ENCODE measurements at places on chromosomes 16 and 17.

- no peak for DNase-seq
Observed at GRCh38 chr17:22454070-22454999, 762.0 kb downstream of the KCNJ18 start.

DNA sequence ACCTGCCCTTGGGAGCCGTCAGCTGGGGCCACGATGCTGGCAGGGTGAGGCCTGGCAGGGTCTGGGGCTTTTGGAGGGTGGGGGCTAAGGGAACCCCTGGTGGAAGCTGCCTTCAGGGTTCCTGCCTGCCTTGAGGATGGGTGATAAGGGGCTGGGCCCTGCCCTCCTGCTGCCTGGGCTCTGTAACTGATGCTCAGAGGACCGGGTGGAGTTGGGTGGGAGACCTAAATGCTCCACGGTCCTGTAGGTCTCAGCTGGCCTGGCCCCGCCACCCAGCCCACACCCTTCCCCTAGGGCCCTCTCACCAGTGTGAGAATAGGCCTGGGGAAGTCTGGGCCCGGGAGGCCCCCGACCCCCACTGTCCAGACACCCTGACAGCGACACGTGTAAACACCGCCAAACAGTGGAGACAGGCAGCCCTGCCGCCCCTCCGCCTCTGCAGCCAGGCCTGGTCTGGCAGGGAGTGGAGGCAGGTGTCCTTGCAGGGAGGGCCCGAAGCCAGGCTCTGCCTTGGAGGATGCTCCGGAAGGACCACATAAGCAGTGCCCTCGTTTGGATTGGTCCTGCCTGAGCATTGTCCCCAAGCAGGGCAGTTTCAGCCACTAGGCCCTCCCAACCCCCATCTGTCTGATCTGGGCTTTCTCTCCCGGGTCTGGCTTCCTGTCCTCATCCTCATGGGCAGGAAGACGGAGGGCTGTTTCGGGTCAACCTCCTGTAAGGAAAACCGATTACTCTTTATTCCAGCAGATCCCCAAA is 6.5 kb upstream of the BAHCC1 start:
- peak; percentile 80 for DNase-seq

DNA sequence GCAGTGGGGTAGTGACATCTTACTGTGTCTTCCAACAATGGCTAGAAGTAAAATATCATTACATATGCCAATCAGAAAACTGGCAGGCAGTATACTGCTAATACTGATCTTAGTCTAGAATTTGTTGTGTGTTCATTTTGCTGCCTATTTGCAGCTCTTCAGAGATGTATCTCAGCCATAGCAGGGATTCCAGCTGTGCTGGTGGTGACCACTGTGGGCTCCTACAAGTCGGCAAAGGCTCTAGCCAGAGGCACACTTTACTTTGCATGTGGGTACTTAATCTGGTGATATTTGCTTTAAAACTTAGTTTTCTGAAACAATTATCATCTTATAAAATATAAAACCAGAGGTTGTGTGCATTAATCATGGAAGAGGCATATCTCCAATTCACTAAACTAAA is 70.0 kb downstream of the TMC6 start:
- DNase-seq = no peak

DNA sequence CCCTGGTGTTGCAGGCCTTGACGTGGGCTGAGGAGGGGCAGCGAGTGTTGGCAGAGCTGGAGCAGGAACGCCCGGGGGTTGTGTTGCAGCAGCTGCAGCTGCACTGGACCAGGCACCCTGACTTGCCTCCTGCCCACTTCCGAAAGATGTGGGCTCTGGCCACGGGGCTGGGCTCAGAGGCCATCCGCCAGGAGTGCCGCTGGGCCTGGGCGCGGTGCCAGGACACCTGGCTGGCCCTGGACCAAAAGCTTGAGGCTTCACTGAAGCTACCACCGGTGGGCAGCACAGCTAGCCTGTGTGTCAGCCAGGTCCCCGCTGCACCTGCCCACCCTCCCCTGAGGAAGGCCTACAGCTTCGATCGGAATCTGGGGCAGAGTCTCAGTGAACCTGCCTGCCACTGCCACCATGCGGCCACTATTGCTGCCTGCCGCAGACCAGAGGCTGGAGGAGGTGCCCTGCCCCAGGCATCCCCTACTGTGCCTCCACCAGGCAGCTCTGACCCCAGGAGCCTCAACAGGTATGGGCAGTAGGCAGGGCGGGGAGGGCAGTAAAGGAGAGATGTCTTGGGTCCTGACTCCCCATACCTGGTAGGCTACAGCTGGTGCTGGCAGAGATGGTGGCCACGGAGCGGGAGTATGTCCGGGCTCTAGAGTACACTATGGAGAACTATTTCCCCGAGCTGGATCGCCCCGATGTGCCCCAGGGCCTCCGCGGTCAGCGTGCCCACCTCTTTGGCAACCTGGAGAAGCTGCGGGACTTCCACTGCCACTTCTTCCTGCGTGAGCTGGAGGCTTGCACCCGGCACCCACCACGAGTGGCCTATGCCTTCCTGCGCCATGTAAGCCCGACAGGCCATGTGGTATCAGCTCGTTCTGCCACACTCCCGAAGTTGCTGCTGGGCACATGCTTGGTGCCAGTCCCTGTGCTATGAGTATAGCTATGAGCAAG is 5.6 kb downstream of the PLEKHG4 start:
- DNase-seq = peak; percentile 82

GRCh38 chr17:72512649-72513556 is 392.1 kb downstream of the SOX9 start:
- DNase-seq = no peak

- peak; percentile 62 for DNase-seq
Observed at GRCh38 chr17:49434821-49435670, 20.4 kb upstream of the PHB1 start.

GRCh38 chr16:2829501-2830354 is at the start of gene ZG16B:
Gene ZG16B (plus strand): TSS chr16:2830303. CDS start chr16:2830442, 139 bp downstream.
- no peak for DNase-seq

- peak; percentile 30 for DNase-seq
Observed at GRCh38 chr16:81158964-81159363, 62.8 kb upstream of the GCSH start.

DNA sequence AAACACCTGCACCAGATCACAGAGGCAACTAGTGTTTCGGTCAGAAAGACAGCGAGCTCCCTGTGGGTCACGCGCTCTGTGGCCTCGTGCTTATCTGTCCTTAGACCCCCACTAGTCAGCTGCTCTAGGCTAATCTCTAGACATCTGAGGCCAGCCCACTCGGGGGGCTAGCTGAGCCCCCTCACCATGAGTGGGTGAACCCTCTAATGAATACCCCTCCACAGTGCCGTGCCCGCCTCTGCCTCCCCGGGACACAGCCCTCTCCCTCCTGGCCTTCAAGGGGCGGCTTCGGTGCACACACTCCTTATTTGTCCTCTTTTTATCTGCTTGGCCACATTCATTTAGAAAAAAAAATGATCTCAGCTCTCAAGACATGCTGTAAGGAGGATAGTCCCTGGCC is 320.1 kb downstream of the C16orf95 start:
- no peak for DNase-seq

DNA sequence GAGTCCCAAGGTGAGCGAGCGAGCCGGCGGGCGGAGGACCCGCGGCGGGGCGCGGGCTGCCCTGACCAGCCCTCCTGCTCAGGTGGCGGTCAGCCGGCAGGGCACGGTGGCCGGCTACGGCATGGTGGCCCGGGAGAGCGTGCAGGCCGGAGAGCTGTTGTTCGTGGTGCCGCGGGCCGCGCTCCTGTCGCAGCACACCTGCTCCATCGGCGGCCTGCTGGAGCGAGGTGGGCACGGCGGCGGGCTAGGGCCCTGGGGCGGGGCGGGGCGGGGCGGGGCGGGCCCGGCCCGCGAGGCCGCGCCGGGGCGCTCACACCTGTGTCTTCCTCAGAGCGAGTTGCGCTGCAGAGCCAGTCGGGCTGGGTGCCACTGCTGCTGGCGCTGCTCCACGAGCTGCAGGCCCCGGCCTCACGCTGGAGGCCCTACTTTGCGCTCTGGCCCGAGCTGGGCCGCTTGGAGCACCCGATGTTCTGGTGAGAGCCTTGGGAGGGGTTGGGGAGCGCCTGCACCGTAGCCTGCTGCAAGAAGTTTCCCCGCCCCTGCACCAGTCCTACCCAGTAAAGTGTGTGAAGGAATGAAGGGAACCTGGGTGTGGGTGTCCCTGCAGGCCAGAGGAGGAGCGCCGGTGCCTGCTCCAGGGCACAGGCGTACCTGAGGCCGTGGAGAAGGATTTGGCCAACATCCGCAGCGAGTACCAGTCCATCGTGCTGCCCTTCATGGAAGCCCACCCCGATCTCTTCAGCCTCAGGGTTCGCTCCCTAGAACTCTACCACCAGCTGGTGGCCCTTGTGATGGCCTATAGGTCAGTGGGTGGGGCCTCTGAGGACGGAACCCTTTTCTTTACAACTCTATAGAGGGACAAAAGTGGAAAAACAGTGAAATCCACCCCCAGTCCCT is 802 bp downstream of the SETD6 start:
- peak; percentile 66 for DNase-seq

DNA sequence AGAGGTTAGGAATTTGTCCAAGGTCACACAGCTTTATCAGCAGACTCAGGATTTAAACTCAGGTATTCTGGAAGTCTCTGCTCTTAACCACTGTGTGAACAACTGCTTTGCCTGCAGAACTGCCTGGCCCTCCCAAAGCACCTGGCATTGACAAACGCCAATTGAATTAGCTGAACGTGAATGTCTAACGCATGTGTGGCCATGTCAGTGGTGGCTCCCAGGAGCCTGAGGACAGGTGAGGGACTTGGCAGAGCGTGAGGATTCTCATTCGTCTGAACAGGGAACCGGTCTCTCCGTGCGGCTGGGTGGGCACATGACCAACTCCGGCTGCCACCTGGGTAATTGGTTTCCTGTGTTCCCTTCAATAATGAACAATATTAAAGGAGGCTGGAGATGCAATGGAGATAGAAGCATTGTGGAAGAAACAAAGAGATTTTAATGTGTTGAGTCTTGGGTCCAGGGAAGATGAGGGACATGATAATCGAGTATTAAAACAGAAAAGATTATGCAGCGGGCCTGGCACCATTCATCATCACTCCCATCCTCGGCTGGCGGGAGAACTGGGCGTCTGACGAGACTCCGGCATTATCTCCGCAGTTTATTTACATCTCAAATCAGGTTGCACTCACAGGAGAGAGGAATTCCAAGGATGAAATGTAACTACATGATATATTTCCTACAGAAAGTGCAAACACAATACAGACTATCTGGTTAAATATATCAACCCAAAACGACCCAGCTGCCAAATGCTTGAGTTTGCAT is 113.5 kb downstream of the NPIPB5 start:
- no peak for DNase-seq

- DNase-seq = no peak
Observed at GRCh38 chr17:51434434-51435170, 174.3 kb downstream of the UTP18 start.

DNA sequence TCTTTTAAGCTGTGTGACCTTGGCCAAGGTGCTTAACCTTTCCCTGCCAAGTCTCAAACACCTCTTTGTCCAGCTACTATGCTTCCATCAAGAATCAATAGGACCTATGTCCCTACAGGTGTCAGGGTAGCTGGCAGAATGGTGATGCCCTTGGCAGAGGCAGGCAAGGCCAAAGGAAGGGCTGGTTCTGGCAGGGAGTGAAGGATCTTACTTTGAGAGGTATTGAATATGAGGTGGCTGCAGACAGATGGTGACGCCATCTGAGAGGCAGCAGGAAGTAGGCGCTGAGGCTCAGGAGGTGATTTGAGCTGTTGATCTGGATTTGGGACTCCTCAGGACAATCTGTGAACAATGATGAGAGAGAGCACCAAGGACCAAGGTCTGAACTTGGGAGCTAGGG is 12.5 kb downstream of the ABCC3 start:
- DNase-seq = no peak

DNA sequence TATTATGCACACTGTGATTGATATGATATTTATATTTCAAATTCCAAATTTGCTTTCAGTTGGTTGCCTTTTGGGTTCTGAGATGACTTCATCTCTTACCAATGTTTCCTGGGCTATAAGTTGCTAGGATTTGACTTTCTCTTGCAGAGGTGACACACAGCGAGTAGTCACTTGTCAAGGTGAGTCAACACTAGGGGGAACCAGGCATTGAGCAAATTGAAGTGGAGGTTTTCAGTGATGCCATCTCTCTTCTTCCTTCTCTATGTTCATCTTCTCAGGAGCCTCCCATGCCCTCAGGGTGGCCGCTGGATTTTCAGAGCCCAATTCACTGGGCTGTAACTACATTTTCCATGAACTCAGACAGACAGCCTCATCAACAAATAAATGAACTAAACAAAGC is 6.0 kb upstream of the CPD start:
- no peak for DNase-seq

- peak; percentile 55 for DNase-seq
Observed at GRCh38 chr16:13168091-13168572, 266.7 kb downstream of the SHISA9 start.

- DNase-seq = no peak
Observed at GRCh38 chr16:79982361-79982760, 381.8 kb upstream of the MAF start.

- DNase-seq = no peak
Observed at GRCh38 chr17:82944990-82945389, 105.2 kb upstream of the ZNF750 start.

GRCh38 chr16:89350701-89351380 is 133.3 kb downstream of the ZNF778 start:
- DNase-seq = no peak

- DNase-seq = no peak
Observed at GRCh38 chr17:20046629-20047028, 37.5 kb downstream of the SPECC1 start.

- no peak for DNase-seq
Observed at GRCh38 chr17:77819497-77819896, 139.0 kb upstream of the TNRC6C start.

- no peak for DNase-seq
Observed at GRCh38 chr16:82716361-82716855, 89.6 kb downstream of the CDH13 start.

- DNase-seq = no peak
Observed at GRCh38 chr16:86398201-86398600, 112.1 kb upstream of the FOXF1 start.

GRCh38 chr16:50702725-50703124 is 9.3 kb downstream of the NOD2 start:
- DNase-seq = no peak

GRCh38 chr17:8484465-8484864 is 48.8 kb downstream of the NDEL1 start:
- DNase-seq = no peak

DNA sequence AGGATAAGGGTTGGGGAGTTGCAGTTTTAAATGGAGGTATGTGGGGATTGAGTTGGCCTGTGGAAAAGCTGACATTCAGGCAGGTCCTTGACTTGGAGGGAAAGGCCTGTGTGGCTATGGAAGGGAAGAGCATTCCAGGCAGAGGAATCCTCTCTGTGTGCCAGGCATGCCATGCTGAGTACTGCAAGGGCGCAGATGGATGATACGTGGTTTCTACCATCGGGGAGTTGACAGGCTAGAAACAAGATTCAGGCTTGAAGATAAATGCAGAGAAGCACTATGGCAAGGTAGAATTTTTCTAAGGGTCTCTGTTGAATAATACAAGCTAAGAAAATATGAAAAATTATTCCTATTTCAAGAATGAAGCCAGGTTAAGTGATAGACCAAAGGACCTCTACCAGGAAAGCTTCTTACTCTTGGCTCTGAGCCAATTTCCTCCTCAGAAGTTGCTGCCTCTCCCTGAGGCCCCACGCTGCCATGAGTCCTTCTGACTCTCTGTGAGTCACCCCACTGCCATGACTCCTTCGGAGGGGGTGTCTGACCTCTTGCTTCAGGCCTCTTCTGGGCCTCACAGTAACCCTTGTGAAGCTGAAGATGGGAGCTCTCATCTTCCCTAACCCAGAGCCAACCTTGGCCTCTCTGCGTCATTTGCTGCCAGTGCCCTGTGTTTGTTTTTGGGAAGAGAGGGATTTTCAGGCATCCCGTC is 75.8 kb downstream of the WNT3 start:
- no peak for DNase-seq

Data from neural progenitor cell (in vitro differentiated cells).